ENCODE measurements at places on chromosomes 5 and 9.

DNA sequence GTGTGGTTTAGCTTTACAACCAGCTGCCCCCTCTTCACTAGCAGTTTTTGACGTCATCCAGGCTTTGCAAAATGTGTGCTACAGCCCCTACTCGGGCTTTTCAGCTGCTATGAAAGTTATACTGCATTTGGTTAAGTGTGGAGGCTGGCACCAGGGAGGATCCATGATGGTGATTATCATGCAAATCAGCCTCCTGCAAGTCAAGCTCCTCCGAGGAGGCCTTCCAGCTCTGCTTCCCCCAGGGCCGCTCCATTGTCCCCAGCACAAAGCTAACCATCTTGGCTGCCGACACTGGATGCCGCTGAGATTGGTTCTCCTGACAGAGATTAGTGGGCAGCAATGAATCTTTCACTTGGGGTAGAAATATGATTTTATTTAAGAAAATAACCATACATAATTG lies 159.6 kb downstream of the NR2F1-AS1 start:
- no peak for DNase-seq

DNA sequence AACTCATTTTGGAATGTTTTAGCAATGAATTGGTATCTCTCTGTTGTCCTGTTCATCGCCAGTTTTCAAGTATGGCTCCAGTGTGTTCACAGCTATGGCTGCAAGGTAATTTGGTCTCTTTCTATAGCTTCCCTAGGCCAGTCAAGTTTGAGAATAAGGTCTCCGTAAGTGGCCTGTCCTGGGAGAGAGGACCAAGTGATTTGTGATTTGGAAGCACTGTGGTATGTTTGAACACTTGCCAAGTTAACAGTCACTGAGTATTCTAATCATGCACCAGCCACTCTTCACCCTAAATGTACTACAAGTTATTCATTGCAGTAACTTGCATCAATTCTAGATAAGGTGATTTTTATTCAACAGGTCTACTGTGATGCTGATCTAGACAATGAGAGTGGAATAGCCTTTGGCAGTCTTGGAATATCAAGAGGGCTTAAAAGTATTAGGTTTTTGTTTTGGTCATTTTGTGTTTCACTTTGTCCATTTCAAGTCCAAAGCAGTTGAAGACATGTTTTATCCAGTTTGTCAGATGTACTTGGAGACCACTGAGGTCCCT lies 41.1 kb downstream of the G3BP1 start:
- no peak for DNase-seq

DNA sequence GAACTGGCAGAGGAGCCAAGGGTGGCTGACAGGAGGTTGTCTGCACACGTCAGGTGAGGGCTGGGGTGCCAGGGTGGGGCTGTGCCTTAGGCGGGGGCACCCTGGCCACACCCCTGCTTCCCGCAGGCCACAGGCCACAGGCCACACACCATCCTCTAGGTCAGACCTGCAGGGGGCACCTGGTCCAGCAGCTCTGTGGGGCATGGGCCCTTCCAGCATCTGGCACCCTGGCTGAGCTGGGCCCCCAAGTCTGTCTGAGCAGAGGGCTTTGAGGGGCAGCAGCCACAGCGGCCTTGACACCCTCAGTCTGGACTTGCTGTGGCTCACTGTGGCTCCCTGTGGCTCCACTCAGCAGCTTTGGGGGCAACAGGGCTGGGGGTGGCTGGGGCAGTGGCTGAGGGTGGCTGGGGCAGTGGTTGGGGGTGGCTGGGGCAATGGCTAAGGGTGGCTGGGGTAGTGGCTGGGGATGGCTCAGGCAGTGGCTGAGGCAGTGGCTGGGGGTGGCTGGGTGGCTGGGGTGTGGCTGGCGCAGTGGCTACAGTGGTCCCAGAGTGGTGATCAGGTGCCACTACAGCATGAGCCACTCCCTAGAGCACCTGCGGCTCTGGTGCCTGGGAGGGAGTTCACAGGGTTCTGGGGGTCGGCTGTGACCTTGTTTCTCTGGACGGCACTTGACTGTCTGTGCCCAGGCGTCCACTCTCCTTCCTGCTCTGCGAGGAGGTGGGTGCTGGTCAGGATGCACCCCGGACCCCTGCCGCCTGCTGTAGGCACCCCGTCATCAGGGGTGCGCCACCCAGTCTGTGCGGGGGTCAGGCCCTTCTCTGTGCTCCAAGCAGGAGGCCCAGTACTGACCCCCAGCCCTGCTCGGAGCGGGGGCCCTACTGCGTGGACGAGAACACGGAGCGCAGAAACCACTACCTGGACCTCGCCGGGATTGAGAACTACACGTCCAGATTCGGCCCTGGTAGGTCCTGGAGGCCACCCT lies 27.1 kb downstream of the NKD2 start:
- DNase-seq: no peak

DNA sequence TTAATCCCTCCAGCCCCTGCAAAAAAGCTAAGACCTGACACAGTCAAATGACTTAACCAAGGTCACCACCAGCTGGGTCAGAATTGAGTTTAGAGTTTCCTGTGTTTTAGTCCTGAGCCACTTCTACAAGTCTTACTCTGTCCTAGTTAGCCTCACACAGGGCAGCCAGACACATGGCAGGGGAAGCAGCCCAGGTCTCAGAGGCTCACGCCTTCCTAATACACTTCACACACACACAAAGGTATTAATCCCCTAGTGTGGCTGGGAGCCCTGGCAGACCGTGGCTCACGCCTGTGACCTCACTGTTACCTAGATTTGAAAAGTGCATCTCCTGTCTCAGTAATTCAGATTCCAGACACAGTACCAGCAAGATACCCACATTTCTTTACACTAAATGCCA lies 77.4 kb upstream of the WWC1 start:
- no peak for DNase-seq

GRCh38 chr5:1722877-1723276 lies 76.8 kb downstream of the MRPL36 start:
- DNase-seq: no peak

DNA sequence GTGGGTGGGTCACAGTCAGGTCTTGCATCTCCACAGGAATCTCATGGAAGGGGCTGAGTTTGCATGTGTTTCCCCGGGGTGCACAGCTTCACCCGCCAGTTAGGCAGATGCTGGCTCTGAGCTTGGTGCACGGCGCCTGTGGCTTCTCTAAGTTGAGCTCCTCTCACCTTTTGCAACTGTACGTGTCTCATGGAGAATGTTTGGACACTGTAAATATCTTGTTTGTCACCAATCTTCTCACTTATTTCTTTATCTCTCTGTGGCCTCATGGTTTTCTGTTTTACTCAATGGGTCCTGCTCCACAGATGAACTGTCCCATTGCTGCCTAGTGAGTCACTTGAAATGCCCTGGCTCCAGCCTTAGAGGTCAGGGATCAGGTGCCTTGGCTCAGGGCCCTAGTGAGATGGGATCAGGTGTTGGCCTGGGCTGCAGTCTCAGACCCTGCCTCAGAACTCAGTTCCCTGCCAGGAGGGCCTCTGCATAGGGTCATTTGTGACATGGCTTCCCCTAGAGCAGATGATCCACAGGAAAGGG lies 61.6 kb downstream of the WNK2 start:
- no peak for DNase-seq

GRCh38 chr5:90293931-90294330 lies 115.6 kb downstream of the CETN3 start:
- no peak for DNase-seq

GRCh38 chr5:157549283-157549629 lies 26.3 kb downstream of the ADAM19 start:
- DNase-seq: no peak

DNA sequence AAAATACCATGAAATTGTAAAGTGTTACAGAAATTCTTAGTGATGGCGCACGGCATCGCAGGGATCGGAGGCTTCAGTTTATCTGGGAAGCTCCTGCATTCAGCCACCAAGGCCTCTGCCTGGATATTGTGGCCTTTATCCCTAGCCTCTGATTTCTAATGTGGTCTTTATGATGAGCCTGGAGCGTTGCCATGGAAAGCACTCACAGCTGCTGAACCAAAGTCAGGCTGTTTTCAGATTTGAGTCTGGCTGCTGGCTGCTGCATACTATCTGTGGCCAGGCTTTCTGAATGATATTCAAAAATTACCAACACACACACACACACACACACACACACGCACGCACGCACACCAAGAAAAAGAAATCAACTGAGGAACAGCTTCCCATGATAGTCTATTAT lies 101.1 kb upstream of the ZNF366 start:
- DNase-seq: no peak

DNA sequence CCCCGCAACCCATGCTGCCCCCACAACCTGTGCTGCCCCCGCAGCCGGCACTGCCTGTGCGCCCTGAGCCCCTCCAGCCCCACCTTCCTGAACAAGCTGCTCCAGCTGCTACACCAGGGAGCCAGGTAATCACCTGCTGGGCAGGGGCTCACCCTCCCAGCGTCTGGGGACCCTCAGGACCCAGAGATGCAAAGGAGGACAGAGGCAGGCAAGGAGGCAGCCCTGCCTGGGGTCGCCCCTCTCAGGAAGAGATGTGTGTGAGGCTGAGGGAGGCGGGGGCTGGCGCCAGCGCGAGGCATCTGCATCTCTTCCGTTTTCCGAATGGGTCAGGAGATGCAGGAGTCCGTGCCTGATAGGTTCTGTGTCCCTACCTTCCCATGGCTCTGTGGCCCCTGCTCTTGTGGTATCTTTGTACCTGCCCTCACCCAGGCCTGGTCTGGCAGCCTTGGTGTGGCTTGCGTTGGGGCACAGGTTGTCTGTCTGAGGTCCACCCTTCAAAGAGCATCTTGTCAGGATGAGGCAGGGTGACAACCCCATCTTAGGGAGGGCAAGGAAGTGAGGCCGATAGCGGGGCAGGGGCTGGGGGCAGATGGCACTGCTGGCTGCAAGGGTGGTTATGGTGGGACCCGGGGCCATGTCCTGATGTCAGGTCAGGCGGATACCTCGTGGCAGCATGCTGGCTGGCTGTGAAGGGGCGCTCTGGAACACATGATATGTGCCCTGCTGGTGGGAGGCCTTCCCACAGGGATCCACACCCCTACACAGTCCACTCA lies 75.7 kb downstream of the WNK2 start:
- peak; percentile 19 for DNase-seq

DNA sequence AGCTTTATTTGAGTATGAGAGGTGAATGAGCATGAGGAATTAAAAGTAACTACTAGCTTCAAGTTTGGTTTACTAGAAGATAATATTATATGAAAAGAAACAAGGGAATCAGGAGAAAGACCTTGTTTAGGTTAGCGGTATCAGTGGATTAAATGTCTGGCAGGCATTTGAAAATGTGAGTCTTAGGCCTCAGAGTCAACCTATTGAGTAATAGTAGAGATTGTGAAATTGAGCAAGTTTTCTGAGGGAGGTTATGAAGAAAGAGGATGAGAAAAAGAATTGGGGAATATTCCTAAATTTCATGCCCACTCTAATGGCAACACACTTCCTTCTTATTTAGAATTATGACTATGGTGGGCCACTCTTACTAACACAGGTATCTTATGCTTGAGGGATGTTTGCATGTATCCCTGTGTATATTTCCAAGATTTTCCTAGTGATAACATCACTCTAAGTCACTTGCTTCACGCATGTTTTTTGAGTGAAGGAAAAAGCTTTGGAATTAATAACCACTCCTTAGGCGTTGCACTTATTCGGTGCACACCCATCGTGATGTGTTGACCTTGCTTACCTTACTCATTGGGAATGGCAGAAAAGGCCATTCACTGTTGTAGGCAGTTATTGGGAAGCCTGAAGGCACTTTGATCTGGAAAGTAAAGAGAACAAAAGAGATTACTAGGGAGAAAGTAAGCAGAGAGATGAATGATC lies 8.2 kb upstream of the ELL2 start:
- DNase-seq: no peak

GRCh38 chr5:179153341-179153901 lies 93.2 kb downstream of the ZNF354C start:
- DNase-seq: no peak

- no peak for DNase-seq
Observed at GRCh38 chr5:138711087-138711486, 42.1 kb upstream of the CTNNA1 start.
